Ovary (tissue), 10 donors: ENCODE measurements at places on chromosomes 7 and 10.

- no peak for DNase-seq
Measured at GRCh38 chr7:117381362-117381761, 45.9 kb downstream of the ASZ1 start.

DNA sequence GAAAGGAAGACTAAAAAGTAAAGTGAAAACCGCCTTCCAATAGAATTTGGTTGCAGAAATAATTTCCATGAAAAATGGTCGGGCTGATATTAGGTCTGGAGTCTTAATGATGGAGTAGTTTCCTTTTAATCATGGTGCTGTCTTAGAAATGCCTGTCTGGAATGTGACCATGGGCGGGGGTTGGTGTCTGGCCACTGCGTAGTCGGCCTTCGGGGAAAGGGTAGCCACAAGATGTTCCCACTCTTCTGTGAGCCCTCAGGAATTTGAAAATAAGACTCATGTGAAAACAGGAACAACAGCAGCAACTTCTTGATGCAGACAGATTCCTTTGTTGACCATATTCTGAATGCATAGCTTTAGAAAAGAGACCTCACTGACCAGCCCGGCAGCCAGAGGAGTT lies 176.8 kb downstream of the KIAA1217 start:
- DNase-seq, result no peak

DNA sequence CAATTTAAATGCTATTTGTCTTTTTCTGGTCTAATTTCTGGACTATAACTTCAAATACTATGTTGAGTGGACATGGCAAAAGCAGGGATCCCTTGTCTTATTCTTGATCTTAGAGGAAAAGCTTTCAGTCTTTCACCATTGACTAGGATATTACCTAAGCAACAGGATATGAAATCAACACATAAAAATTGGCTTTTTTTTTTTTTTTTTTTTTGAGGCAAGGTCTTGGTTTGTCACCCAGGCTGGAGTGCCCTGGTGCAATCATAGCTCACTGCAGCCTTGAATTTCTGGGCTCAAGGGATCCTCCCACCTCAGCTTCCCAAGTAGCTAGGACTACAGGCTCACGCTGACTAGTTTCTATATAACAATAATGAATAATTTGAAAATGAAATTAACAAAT lies 90.8 kb downstream of the JMJD1C start:
- no peak for DNase-seq

GRCh38 chr7:129644634-129645230 lies 33.2 kb downstream of the NRF1 start:
- DNase-seq, result no peak

DNA sequence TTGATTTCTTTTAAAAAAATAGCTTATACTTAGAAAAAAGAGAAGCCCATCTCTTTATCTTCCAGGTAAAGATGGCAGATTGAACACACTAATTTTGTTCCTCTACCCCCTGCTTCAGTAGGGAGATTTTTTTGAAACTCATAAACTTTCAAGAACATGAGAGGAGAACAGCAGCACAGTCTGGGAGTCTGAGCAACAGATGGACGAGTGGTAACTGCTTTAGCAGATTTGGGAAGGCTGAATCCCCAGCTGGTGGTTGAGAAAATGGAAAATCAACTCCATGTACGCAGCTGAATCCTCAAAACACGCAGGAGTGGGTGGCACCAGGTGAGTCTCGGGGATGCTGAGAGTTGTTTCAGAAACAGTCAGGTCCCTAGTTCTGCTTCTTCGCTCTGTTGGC lies 114.6 kb upstream of the CTBP2 start:
- no peak for DNase-seq

DNA sequence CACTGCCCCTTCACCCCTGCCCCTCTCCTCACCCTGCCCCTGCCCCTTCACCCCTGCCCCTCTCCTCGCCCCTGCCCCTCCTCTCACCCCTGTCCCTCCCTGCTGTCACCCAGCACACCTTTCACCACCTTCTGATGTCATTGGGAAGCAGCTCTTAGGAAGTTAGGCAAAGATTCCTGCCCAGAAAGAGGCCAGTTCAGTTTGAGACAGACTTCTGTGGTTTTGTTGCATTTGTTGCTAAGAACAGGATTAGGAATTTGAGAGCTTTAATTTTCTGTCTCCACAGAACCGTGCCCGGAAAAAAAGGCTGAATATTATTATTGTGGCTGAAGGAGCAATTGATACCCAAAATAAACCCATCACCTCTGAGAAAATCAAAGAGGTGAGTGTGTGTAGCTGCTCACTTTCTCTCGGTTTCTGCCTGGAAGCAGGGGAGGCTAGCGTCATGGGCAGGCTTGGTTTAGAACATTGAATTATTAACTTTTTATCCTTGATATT lies 39.6 kb downstream of the PFKP start:
- no peak for DNase-seq

- no peak for DNase-seq
Measured at GRCh38 chr7:129857313-129857712, 95.4 kb downstream of the UBE2H start.

GRCh38 chr10:109784236-109784635 lies 139.1 kb downstream of the XPNPEP1 start:
- DNase-seq, result no peak

DNA sequence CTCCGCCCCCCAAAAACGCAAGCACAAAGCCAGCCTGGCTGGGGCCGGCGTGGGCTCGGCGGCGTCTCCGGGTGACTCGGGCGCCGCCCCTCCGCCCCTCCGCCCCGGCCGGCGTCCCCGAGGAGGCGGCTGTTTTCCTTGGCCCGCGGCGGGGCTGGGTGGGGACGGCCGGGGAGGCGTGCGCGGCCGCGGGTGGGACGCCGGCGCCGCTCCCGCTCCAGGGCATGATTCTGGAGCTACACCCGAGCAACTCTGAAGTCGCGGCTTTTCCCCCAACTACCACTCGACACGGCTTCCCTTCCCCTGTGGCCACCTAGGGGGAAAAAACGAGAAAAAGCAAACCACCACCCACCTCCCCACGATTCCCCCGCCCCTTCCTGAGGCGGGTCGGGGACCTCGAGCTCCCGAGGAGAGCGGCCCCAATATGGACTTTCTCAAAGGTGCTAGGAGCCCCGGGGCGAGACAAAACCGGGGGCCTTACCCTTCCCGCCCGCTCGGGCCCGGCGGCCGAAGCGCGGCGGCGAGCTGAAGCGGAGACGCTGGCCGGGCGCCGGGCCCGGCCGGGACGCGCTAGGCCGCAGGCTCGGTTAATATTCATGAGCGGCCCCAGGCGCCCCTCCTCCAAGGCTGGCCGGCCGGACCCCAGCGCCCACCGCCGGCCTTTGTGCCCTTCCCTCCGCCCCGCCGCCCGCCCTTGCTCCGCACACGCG lies 856 bp downstream of the ARHGAP21 start:
- peak; percentile 65 for DNase-seq

- no peak for DNase-seq
Measured at GRCh38 chr10:25575343-25575742, 358.7 kb upstream of the MYO3A start.
